Dorsolateral prefrontal cortex (tissue), 122 donors: ENCODE measurements at places on chromosomes 7 and 10.

- DNase-seq = no peak
These were observed 211.6 kb upstream of the MAGI2 start for GRCh38 chr7:79664884-79665676.

DNA sequence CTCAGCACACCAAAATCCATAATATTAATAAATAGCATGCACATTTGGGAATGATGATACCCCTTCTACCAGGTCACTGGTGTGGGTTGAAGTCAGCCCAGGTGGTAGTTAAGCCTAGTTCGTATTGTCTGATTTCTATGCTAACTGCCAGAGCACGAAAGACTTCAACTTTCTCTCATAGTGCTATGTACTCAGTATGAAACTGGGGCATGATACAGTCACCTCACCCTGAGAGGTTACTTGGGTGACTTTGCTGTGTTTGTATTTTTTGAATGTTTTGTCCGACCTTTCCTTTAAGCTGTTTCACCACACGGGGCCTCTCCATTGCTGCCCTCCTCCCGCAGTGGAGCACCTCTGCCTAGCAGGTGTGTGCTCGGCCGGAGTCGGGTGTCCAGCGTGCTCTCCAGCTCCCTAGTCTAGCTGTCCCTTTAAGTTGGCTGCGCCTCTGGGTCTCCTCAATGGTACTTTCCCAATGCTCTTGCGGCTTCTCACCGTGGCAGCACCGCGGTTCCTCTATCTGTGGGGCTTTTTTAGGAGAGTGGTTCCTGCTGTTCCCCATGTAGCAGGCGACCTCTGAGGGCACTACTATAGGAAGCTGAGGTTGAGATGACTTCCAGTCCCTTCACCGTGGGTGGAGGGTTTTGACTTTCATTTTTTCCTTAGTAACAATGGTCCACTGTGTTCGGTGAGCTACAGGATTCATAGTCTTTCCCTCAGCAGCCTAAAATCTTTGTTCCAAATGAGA is 524.0 kb upstream of the PFKP start:
- DNase-seq = no peak

GRCh38 chr7:92731335-92732063 is 104.9 kb downstream of the CDK6 start:
- DNase-seq = no peak

GRCh38 chr10:127161482-127161881 is 34.9 kb downstream of the INSYN2A start:
- DNase-seq = no peak

DNA sequence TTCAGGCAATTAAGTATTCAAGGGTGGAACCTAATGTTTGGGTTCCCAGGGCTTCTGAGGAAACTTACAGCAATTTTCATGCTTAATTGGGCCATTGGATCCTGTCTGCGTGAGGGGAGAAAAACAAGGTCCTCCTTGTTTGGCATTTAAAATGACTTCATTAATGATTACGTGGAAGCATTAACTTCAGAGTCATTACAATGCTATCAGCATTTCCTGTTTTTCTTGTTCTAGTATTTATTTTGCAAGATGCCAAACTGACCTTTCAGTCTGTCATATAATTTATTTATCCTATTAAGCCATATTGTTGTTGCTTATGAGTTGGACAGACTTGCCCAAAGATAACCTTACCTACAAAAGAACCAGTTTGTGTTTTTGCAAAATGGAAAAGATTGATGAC is 324.1 kb upstream of the LRRN3 start:
- DNase-seq = no peak

GRCh38 chr7:122013065-122013464 is 131.0 kb downstream of the AASS start:
- DNase-seq = no peak

DNA sequence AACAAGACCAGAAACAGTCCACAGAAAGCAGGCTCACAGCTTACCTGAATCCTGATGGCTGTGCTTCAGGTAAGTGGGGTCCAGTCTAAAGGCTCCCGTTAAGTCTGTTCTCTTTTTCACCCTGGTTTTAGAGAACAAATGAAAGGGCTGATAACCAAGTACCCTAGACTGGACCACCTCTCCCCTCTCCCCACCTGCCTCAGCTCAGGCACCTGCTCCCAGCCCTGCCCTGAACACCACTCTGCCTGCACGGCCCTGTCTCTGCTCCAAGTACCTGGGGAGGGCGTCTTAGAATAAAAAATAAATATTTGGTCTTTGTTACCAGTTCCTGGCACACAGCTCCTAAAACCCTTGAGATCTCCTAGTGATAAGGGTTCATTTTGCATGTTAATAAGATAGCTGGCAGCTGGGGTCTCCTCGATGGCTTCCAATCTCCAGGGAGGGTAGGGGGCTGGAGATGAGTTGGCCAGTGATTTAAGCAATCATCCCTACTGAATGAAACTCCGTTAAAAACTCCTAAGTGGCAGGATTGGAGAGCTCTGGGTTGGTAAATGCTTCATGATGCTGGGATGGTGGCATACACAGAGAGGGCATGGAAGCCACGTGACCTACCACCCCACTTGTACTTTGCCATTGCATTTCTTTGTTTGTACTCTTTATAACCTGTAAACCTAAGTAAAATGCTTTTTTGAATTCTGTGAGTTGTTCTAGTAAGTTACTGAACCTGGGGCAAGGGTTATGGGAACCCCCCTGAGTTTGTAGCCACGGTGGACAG is 29.8 kb upstream of the FIGNL1 start:
- DNase-seq = no peak

DNA sequence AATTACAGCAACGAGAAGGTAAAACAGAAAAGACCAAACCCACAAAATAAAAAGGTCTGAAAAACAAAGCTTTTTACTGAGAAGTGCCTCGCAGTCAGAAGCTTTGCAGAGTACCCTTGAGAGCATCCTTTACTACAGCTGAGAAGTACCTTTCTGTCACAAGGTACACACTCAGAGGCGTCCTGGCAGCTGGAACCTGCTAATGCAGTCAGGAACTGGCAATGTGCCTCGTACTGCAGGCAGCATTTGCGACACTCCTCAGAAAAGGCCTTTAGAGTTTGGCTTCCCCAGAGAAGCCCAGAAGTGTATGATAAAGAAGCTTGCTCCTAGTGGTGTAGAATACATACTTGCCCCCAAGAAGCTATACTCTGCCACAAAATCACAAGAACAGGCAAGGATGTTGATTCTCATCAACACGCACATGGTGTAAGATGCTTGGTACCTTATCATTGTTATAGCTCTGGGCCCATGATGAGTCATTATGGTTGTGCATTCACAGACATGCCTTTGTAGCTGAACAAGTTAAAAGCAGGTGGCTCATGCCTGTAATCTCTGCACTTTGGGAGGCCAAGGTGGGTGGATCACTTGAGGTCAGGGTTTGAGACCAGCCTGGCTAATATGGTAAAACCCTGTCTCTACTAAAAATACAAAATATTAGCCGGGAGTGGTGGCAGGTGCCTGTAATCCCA is 2.0 kb upstream of the GTPBP4 start:
- no peak for DNase-seq

GRCh38 chr7:157685430-157686284 is 348.9 kb downstream of the DNAJB6 start:
- DNase-seq = no peak

- DNase-seq = no peak
These were observed 854 bp downstream of the CTBP2 start for GRCh38 chr10:125159486-125159931.

DNA sequence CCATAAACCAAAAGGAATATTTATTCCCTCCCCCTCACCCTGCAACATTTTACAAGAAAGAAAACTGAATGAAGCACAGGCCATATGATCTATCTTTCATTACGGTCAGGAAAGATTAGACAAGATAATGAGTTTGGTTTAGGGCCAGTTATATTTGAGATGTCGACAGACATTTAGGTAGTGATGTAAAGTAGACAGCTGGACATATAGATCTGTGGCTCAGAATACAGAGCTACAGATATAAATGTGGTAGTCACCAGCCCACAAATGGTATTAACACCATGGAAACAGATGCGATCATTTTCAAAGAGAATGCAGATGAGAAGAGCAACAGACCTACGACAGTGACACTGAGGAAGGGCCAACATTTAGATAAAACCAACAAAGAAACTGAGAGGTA is 142.5 kb downstream of the SRPK2 start:
- no peak for DNase-seq

- no peak for DNase-seq
These were observed 139.3 kb downstream of the GLI3 start for GRCh38 chr7:42097752-42098151.

DNA sequence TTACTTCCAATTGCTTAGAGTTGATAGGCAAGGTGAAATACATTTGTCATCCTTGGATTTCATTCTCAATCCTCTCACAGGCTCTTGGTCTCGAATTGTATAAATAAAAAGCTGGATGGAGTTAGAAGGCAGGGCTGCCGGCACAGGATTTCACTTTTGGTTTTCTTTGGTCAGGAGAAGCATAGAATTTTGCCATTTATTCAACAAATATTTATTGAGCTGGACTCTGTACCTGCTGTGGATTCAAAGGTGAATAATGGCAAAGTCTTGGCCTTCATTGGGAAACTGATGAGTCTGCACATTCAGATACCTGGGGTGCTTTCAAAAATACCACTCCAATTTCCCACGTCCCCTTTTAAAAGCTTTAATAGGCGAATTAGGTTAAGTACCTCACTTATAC is 49.7 kb downstream of the PDK4 start:
- DNase-seq = no peak

DNA sequence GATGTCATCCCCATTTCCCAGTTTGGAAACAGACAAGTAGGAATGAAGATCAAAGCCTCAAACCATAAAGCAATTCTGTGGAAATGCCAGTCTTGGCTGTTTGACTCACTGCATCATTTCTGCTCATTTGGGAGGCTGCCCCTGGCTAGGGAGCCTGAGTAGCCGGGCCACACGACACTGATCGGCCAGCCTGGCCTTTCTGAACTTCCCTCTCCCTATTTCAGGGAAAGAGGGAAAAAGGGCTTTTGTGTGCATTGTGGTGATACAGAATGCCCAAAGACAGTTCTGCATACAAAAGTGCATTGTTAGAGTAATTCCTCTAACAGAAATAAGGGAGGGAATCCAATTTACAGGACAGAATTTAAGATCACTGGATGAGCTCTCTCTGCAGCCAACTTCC is 41.7 kb upstream of the OPALIN start:
- peak; percentile 74 for DNase-seq

- no peak for DNase-seq
These were observed 211.0 kb downstream of the TCF7L2 start for GRCh38 chr10:113161066-113161465.

DNA sequence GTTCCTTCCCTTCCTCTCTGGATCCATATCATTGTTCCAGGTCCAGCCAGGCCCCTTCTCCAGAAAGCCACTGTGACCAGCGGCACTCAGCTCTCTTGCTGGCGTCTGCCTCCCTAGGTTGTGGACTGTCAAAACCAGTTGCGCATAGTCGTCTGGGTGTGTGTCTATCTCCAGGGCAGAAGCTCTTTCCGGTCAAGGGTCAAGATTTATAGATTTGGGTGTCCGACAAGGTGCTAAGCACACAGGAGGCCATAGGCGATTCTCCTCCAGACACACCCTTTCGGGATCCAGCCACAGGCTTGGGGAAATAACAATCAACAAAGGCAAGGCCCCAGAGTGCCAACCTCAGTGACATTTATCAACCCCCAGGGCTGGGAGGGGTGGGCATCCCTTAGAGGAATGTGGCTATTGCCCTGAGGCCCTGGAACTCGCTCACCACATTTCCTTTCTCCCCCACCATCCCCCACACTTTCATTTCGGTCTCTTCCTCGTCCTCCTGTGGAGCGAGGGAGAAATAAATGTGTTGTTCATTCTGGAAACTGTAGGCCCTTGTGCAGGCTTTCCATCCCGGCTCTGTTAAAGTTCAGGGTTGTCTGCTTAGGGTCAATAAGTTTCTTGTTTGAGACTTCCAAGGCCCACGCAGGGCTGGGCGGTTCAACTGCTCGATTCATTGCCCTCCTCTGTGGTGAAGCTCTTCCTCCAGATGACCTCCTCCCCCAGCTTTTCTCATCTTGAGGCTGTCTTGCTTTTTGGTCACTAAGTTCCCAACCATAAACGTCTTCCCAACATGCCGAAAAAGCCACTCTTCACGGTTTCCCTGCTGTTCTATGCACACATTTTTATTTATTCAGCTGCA is 57.9 kb downstream of the AFAP1L2 start:
- DNase-seq = no peak

DNA sequence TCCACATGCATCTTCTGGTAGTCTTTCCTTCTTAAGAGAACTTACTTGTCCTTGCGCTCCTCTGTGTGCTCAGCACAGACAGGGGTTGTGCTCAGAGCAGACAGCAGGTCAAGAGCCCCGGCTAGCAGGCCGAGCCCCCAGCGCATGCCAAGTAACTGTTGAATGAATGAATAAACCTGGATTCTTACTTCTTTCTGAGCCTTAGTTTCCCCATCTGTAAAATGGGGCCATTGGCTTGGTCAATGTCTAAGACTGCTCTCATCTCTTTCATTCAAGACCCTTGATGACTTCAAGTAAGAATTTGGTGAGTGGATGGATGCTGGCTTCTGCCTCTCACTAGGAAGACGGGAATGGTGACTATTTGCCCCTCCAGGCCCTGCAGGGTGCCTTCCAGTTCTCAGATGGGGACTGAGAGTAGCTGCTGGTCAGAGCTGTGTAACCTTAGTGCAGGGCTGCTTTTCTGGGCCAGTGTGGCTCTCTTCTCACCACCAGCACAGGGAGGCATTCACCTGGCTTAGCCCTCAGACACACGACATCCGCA is 78.1 kb downstream of the CDH23 start:
- no peak for DNase-seq

DNA sequence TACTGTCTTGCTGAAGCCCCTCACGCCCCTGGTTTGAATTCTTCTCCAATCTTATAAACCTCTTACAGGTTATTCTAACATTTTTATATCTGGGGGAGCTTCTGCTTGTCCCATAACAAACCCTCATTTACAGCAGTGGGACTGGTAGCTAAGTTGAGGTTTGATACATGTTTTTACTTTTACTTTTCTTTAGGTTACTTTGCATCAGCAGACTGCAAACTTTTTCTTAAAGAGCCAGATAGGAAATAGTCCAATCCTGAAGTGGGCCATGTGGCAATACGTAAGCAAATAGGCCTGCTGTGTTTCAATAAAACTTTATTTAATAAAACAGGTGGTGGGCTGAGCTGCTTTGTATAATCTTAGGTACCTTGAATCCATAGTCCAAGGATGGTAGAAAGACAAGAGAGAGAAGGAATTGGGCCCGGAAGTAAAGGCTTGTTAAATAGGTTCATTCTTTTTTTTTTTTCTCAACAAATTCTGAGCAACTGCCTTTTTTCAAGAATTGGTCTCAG is 27.3 kb downstream of the RAB18 start:
- no peak for DNase-seq

- DNase-seq = no peak
These were observed 82.7 kb downstream of the PLCE1 start for GRCh38 chr10:94076325-94076841.

DNA sequence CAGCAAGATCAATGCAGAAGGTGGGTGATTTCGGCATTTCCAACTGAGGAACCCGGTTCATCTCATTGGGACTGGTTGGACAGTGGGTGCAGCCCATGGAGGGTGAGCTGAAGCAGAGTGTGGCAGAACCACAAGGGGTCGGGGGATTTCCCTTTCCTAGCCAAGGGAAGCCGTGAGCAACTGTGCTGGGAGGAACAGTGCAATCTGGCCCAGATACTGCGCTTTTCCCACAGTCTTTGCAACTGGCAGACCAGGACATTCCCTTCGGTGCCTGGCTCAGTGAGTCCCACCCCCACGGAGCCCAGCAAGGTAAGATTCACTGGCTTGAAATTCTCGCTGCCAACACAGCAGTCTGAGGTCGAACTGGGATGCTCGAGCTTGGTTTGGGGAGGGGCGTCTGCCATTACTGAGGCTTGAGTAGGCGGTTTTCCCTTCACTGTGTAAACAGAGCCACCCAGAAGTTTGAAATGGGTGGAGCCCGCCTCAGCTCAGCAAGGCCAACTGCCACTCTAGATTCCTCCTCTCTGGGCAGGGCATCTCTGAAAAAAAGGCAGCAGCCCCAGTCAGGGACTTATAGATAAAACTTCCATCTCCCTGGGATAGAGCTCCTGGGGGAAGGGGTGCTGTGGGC is 58.6 kb upstream of the SLC26A5 start:
- no peak for DNase-seq
